Ascending aorta (tissue), 2 donors: ENCODE measurements at places on chromosomes 7 and 10.

DNA sequence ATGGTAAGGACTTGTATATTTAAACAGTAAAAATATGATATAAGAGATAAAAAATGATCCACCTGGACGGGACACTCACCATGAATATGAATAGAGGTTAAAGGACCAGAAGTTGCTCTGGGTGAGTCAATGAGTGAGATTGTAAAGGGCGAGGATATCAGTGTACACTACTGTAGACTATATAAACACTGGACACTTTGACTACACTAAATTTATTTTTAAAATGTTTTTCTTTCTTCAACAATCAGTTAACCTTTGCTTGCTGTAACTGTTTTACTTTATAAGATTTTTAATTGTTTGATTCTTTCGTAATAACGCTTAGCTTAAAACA lies 202.8 kb downstream of the VTI1A start:
- H3K4me1 ChIP-seq: no peaks in the 10 kb centered on the region
- DNase-seq: no peak
- H3K36me3 ChIP-seq: no peaks in the 10 kb centered on the region
- H3K4me3 ChIP-seq: no peak overlapping the region

- no peak overlapping the region for H3K27ac ChIP-seq
- DNase-seq: no peak
- peak overlapping the region; percentile 7 for H3K4me3 ChIP-seq
- no peaks in the 10 kb centered on the region for H3K27me3 ChIP-seq
- H3K4me1 ChIP-seq: peaks cover 49% of the 10 kb centered on the region
- H3K36me3 ChIP-seq: no peaks in the 10 kb centered on the region
These were observed 2.7 kb downstream of the CUL1 start for GRCh38 chr7:148701414-148701813.

DNA sequence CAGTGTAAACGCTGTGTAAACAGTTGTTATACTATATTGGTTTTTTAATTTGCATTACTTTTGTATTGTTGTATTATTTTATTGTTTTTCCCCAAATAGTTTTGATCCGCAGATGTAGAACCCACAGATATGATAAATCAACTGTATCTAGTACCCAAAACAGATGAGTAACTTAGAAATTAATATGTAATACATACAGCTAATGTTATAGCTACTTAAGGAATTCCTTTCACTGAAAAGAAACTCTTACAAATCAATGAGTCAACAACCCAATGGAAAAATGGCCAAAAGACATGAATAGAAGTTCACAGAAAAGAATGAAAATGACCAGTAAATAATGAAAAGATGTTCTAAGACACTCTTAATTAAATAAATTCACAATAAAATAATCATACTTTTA lies 32.3 kb upstream of the ARL4A start:
- H3K27ac ChIP-seq: no peak overlapping the region
- DNase-seq: no peak
- H3K4me1 ChIP-seq: no peaks in the 10 kb centered on the region
- no peaks in the 10 kb centered on the region for H3K36me3 ChIP-seq
- no peak overlapping the region for H3K4me3 ChIP-seq

GRCh38 chr10:122974023-122974422 lies 6.2 kb upstream of the PSTK start:
- H3K27ac ChIP-seq: no peak overlapping the region
- no peaks in the 10 kb centered on the region for H3K27me3 ChIP-seq
- H3K4me3 ChIP-seq: no peak overlapping the region
- no peaks in the 10 kb centered on the region for H3K36me3 ChIP-seq

- H3K27me3 ChIP-seq: no peaks in the 10 kb centered on the region
- peak overlapping the region; percentile 60 for H3K4me3 ChIP-seq
- DNase-seq: no peak
- H3K36me3 ChIP-seq: no peaks in the 10 kb centered on the region
- H3K27ac ChIP-seq: no peak overlapping the region
These were observed 1.8 kb downstream of the SEMA3C start for GRCh38 chr7:80916770-80917741.

GRCh38 chr7:18180685-18181084 lies 153.0 kb upstream of the PRPS1L1 start:
- DNase-seq: no peak
- H3K4me3 ChIP-seq: no peak overlapping the region
- H3K36me3 ChIP-seq: no peaks in the 10 kb centered on the region
- no peaks in the 10 kb centered on the region for H3K4me1 ChIP-seq
- H3K27me3 ChIP-seq: no peaks in the 10 kb centered on the region
- H3K27ac ChIP-seq: no peak overlapping the region
